ENCODE measurements at places on chromosomes 11 and 22. TPM values are rescaled to one million over a fixed set of nuclear protein-coding genes. Genes with fewer than 3 reads are reported as not detected.

Gene FCHSD2
- 35.4 TPM for total RNA-seq

Gene USH1C
- 15.8 TPM for total RNA-seq

Gene BIK
- total RNA-seq, result 1.9 TPM

Gene DBX1
- not detected for total RNA-seq

Gene ENDOD1
- total RNA-seq, result 2.7 TPM

Gene THY1
- total RNA-seq, result 0.44 TPM

Gene C1QTNF5
- 0.31 TPM for total RNA-seq

All from progenitor cell of endocrine pancreas (in vitro differentiated cells).